ENCODE measurements at places on chromosomes 11 and 22.

DNA sequence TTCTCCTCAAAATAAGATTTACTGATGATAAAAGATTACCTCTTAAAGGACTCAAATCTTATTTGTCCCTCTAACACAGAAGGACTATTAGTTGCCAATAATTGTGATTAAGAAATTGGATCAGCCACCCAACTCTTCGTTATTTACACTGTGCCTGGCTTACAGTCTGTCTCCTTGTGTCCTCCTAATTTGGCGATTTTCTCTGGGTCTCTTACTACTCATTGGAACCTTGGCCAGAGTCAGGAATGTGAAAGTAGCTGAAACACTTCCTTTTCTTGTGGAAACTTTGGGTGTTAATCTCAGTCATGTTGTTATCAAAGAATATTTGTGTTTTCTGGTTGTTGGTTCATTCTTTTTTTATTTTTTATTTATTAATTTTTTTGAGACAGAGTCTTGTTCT is 83.2 kb downstream of the TEAD1 start:
- no peak for DNase-seq

GRCh38 chr11:126176853-126177470 is 34.5 kb downstream of the RPUSD4 start:
- DNase-seq: no peak

DNA sequence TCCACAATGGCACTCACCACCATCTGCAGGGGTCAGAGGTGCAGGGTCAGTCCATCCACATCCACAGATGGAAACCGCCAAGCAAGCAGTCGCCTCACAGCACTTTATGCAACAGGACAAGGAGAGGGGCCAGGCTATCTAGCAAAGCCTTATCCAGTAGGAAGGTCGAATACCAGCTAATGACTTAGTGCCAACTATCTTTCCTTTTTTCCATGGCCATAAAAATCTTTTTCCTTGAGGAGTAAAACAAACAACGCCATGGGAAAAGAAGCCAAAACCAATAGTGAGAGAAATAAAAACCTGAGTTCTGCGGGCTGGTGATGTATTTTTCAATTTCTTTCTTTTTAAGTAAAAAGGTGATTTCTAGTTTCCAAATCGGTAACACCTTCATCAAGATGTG is 8.2 kb downstream of the SNX19 start:
- DNase-seq: no peak

GRCh38 chr22:26835929-26836528 is 178.6 kb downstream of the MIAT start:
- no peak for DNase-seq

GRCh38 chr22:49091451-49091850 is 736.2 kb downstream of the BRD1 start:
- DNase-seq: no peak

DNA sequence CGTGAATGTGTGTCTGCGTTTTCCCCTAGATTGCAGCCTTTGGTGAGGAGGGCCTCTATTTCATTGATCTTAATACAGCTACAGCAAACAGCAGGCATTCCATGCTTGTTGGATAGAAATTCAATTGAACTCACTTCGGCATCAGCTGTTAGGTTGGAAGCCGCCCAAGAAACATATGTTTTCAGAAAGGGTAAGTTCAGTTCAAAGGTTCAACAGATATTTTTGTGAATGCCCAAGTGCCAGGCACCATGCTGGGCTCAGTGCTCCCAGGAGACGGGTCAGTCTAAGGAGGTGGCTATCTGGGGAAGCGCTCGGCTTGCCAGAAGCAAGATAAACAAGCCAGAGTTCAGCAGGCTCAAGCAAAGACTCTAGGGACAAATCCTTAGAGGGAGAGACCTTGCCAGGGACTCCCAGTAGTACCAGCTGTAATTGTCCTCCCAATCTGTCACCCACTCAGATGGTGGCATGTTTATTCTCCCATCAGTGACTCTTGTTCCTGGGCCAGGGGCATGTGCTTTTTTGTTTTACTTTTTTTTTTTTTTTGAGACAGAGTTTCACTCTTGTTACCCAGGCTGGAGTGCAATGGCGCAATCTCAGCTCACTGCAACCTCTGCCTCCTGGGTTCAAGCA is 64.5 kb upstream of the LARGE1 start:
- no peak for DNase-seq

DNA sequence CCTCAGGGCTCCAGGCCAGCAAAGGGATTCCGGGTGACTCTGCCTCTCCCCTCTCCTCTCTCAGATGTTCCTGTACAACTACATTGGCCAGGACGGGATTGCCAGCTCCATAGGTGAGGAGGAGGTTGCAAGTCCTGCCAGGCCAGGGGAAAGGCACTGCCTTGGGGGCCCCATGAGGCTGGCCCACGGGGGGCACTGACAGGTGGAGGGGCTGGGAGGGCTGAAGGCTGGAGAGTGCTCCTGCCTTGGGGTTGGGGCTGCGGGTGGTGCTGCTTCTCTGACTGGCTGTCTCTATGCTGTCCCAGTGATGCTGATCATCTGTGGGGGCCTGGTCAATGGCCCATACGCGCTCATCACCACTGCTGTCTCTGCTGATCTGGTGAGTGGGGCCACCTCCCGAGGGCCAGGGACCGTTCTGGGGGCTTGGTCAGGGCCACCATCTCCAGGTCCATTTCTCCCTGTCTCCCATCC is 21.7 kb downstream of the SLC37A2 start:
- DNase-seq: no peak

DNA sequence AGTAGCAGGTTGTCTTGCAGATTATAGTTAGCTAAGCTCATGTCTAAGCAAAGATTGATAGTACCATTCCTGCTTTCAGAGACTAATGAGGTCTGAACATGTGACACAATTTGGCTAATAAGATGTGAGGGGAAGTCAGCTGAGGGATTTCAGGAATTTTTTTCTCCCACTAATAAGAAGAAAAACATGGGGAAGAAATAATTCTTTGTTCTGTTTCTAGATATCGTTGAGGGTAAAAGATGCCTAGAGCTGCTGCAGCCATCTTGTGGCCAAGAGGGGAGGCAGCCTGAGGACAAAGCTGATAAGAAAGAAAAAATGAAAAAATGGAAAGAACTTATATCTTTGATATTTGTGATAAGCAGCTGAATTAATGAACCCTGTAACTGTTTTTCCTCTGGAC is 1334.4 kb downstream of the LRRC4C start:
- no peak for DNase-seq

DNA sequence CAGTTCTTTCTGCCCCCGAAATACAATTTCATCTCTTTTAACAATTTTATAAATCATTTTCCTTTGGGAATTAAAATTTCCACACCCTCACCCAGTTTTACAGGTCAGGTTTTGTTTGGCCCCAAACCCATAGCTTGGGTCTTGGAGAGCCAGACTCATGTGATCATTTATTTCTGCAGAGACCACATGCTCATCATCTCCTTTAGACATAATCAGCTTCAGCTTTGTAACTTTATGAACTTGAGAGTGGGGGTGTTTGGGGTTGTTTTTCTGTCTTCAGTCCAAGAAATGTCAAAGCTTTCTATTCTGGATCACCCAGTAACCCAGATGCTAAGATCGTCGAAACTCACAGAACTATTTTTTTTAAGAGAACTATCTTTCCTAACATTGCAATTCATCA is 70.9 kb downstream of the DBX1 start:
- DNase-seq: no peak

DNA sequence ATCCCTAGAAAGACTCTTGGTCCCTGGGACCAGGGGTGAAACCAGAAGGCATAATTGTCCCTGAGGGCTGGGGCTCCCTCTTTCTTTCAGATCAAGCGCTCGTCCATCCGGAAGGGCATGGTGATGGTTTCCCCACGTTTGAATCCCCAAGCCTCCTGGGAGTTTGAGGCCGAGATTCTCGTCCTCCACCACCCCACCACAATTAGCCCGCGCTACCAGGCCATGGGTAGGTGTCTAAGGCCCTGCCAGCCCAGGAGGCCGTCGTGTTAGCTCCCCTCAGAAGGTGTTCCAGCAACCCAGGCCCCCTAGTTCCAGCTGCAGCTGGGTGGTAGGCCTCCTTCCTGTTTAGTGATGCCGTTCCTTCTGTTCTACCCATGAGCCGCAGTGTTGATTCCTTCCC is 21.4 kb downstream of the GTPBP1 start:
- DNase-seq: no peak

- no peak for DNase-seq
Observed at GRCh38 chr11:86180851-86181250, 63.7 kb upstream of the EED start.

GRCh38 chr11:46801694-46802470 is 44.2 kb downstream of the CKAP5 start:
- no peak for DNase-seq

- no peak for DNase-seq
Observed at GRCh38 chr11:123475469-123475868, 45.4 kb downstream of the GRAMD1B start.

DNA sequence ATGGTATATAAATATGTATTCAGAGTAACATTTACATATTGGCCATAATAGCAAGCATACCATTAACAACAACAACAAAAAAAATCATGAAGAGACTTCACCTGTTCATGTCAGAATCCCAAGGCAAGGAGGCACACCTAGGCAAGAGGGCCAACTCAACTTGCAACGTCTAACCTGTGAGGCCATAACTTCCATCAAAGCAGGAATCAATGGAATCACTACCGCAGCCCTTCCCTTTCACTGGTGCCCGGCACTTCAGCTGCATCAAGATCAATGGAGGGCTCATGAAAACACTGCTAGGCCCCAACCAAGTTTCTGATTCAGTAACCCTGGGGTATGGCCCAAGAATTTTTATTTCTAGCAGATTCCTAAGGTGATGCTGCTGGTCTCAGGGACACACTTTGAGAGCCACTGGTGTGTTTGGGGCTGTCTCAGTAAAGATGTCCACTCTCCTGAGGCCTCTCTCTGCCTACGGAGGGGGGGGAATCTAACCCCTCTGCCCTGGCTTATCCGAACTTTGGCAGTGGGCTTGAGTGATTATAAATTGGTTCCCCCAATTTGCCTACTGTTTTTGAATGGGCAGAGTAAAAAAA is 8.0 kb downstream of the ZFTA start:
- DNase-seq: no peak

GRCh38 chr11:27673979-27674663 is 26.1 kb downstream of the BDNF start:
- DNase-seq: no peak

DNA sequence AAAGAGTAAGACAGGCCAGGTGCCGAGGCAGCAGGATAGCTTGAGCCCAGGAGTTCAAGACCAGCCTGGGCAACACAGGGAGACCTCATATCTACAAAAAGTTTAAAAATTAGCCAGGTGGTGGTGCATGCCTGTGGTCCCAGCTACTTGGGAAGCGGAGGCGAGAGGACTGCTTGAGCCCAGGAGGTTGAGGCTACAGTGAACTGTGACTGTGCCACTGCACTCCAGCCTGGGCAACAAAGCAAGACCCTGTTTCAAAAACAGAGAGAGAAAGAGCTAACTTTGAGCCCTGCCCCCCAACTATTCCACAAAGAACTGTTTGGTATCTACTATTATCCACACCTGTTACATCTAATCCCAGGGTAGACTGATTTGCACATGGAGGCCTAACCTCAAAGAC is 49.2 kb upstream of the RAPSN start:
- no peak for DNase-seq

DNA sequence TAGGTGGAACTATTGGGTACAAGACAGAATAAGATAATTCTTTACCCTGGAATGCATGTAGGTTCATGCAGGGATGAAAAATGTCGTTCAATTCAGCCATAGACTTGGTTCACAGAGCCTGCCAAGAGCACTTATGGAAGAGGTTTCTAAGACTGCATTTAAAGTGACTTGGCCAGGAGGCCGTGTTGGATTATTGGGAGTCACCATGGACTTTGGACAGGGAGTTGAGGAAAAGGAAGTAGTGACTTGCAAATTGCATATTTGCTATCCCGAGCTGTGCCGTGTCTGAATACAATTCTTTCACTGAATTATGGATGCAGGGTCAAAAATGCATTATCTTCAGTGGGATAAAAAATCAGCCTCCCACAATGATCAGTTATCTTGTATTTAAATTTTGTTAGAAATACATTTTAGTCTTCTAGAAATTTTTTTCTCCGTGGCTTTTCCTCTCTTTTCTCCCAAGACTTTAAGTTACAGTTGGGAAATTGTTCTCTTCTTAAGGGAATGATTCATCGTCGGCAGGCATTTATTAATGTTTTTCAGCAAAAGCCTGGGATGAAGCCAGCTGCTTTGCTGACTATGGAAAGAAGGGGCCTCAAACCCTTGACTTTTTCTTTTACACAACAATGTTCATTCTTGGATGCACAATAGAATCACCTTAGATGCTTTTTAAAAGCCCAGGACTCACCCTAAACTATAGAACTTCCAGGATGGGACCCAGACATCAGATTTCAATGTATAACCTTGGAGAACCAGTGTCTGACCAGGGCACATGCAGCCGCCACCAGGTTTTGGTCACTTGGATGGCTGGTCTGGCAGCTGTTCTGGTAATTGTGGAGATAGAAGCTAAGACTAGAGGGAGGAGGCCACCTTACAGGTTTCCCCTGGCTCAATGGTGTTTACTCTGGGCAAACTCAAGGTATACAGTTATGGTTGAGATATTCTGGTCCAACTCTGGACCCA is 70.8 kb downstream of the FAT3 start:
- DNase-seq: no peak
